Activated CD8-positive, alpha-beta memory T cell treated with anti-CD3 and anti-CD28 coated beads, Interleukin-2, amount 50 U/mL, for 48 hours (primary cell): ENCODE measurements at places on chromosomes 6 and 20.

- DNase-seq: peak; percentile 26
Observed at GRCh38 chr20:40956542-40957264, 71.9 kb upstream of the TOP1 start.

DNA sequence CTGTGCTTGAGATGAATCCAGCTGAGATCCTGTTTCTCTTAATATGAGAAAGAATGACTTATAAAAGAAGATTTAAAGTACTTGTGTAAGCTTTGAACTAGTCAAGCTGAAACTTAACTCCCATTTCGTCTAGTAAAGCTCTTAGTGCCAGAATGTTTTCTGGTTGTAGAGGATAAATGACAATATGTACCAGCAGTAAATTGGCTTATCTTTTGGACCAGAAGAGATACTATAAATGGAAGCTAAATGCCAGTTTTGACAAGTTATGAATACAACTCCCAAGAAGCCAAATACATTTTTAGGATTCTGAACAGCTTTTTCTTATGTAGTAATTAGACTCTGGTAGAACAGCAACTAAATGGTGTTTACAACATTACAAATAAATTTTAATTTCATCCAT is 608.7 kb downstream of the EYS start:
- no peak for DNase-seq

DNA sequence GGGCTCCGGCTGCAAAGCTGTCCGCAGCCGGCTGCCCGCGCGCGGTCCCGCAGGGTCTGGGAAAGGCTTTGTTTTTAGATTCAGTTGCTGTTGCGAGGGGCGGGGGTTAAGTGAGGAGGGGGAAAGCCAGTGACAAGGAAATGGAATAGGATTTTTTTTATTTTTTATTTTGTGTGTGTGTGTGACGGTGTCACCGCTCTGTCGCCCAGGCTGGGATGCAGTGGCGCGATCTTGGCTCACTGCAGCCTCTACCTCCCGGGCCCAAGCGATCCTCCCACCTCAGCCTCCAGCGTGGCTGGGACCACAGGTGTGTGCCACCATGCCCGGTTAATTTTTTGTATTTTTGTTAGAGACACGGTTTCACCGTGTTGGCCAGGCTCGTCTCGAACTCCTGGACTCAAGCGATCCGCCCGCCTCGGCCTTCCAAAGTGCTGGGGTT is 615 bp upstream of the UBE2J1 start:
- no peak for DNase-seq

DNA sequence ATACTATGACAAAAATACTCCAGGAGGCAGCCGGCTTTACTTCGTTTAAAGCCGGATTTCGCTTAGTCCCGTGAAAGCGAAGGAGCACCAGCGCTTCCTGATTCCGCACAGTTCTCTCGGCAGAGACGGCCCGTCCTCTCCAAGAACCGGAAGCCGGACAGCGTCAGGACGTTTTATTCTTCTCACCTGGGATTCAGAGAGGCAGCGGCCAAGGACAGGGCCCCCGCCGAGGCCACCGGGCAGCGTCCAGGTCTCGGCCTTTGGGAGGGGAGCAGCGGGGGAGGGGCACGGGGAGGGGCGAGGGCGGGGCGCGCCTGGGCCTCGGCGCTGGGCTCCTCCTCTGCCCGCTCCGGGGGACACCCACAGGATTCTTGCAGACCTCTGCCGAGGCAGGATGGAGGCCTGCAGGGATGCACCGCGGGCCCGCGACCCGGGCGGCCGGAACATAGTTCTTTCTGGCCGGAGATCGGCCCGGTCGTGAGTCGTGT is 2.8 kb upstream of the DIDO1 start:
- peak; percentile 76 for DNase-seq

DNA sequence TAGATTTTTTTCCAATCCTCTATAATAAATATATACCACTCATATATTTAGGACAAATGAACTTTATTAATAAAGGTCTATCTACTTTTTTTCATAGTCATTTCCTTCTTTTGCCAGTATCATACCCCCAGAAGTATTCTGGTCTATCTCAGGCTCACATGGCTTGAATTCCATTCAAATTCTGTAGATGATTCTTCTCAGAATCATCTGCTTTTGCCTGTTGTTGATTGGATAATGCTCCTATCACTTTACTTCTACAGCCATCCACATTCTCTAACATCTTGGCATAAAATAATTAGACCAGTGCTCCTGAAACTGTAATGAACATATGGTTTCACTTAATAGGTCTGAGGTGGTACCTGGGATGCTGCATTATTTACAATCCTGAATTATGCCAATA is 121.2 kb downstream of the GFRAL start:
- no peak for DNase-seq

DNA sequence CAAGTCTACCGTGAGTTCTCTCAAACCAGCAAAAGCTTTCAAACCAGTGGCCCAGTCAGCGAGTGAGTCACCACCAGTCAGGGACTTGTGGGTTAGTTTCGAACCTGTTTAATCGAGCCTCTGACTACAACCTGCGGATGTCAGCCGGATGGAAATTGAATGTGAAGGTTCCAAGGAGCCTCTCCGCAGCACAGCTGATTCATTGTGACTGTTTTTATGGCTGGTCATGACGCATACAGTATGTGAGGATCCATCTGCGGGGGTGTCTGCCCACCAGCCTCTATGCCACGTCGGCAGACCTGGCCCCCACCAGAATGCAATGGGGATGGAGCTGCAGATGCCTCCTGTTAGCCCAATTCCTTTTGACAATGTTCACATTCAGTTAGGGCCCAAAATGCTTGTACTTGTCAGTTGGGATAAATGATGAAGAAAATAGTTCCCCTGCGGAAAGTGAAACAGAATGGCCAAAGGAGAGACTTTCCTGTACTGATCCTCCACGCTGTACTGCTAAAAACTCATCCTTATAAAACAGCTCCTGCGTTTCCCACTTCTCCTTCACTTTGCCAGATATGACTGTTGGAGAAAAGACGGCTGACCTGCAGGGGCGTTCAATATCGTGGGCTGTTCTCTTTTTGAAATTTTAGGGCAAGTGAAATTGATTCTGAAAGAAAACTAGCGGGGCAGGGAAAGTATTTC is 206.6 kb downstream of the TFAP2B start:
- DNase-seq: no peak

GRCh38 chr6:156337801-156338200 is 439.4 kb upstream of the ARID1B start:
- DNase-seq: no peak

DNA sequence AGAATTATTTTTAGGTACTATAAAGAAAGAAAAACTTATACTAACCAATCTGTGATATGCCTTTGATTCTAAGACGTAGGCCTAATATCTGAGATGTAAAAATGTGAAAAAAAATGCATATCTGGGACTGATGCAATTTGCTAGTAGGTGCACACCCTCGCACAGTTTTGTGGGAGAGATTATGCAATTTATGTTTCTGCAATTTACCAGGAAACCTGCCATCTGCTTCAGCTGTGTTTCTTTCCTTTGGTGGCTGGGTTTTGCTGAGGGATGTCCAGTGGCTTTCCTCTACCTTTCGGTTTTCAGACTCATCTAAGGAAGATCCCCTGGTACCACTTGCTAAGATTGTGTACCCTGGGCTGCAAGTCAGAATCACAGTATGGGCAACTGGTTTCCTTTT is 186.9 kb downstream of the ZFP64 start:
- DNase-seq: no peak

DNA sequence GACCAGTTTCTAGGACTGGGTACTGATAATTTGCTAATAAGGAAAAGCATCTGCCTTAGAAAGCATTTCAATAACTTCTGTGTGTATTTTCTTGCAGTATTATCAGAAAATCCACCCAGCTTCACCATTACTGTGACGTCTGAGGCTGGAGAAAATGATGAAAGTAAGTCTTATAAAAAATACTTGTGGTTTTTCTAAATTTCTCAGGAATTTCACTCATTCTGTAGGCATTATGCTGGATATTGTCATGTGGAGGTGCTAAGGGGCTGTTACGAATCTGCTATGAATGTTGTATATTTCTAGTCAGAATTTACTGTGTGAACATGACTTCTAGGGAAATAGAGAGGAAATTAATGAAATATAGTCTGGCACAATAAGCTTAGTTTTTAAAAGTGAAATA is 8.9 kb downstream of the RWDD1 start:
- DNase-seq: no peak

- DNase-seq: no peak
Observed at GRCh38 chr6:150313781-150314180, 55.0 kb upstream of the IYD start.

DNA sequence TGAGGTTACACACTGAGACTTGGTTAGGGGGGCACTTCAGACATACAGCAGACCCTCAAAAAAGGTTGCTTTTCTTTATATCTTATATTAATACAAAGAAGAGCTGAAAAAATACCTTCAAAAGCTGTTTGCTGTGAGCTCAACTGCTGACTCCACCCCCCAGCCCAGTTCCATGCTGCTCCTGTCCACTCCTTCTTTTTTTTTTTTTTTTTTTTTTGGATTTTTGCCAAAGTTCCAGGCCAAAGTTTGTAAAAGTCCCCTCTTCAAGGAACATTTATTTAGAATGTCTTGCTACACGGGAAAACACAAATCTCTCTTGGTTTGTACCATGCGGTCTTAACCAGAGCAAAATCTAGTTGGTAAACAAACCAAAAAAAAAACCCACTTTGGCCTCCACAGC is 85.3 kb upstream of the AKAP12 start:
- no peak for DNase-seq

DNA sequence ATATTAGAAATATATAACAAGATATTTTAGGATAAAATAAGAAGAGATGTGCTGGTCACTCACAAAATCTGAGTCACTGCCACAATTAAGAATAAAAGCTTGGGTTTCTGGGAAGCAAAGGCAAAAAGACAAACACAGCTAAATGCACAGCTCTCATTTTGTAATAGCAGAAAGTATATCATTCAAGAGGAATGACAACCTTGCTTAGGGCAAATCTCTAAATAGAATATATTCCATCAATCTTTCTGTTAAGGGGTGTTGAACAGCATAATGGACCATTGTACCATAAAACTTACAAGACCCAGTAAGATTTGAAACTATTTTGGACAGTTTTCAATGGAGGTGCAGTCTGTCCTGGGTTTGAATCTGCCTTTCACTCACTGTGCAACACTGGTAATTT is 464.9 kb upstream of the SOX4 start:
- DNase-seq: no peak

DNA sequence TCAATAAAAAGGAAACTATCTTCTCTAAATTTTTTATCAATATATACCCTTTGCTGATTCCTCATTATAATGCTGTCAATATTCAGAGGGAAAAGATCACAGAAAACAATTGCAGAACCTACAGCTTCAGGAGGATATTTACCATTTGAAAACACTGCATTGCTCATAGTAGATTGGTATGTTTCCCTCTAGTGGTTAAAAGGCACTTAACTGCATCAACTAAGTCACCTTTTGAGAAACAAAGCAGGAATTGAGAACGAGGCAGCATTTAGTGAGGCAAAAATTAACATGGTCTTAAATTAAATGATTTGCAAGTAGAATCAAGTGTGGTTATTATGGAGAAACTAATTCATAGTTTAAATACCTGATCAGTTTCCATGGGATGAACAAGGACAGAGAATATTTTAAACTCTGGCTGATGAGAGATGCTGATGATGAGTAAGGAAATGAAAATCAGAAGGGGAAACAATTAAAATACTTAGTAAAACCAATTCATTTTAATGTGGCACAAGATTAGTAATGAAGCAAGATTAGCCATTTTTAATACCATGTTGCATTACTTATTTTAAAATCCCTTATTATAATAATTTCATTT is 642.1 kb downstream of the EPHA7 start:
- DNase-seq: no peak

DNA sequence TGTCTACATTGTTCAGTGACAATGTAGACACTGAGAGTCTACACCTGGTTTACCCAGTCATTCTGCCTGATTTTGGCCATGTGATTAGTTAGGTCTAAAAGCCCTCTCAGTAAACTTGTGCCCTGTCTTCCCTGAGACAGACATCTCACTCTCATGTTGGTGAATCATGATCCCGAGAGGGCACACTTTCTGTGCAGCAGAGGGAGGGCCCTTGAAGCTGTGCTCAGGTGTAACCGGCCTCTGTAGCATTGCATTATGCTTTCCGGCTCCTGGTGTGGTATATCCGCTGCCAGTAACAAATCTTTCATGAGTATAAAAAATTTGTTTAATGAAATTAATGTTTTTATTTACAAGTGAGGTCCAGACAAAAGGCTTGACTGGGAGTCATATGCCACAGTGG is 85.0 kb downstream of the RALGAPA2 start:
- DNase-seq: no peak

DNA sequence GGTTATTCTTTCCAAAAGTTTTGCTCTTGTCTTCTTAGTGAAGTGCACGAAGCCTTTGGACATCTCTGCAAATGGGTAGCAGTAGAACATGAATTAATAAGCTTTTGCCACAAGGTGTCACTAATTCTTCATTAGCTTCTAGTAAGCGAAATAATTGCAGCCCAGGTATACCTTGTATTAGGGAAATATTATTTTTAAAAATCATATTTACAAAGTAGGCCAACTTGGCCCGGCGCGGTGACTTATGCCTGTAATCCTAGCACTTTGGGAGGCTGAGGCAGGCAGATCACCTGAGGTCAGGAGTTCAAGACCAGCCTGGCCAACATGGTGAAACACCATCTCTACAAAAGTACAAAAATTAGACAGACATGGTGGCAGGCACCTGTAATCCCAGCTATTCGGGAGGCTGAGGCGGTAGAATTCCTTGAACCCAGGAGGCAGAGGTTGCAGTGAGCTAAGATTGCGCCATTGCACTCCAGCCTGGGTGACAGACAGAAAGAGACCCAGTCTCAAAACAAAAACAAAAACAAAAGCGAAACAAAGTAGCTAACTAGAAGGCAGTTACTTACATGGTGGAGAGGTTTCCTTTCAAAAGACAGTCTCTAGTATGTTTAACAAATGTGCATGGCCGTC is 8.8 kb upstream of the RSPH3 start:
- DNase-seq: no peak

DNA sequence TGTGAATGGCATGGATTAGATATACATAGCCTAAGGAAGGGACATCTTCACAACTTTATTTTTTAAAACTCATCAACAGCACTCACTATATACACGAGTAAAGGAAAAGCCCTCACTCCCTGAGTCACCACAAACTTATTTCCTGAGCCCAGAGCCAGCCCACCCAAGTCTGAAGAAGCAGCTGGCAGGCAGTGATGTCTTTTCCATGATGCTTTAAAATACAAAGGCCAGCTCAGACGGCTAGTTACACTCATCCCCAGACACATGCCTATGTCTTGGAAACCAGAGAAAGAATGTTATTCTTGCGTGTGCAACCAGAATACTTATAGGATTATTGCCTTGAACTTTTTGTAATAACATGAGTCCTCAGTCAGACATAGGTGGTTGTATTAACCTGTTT is 114.4 kb downstream of the ADGRG6 start:
- DNase-seq: no peak

- peak; percentile 45 for DNase-seq
Observed at GRCh38 chr6:158684311-158684710, 34.5 kb downstream of the SYTL3 start.

GRCh38 chr20:37533154-37533715 is 5.6 kb upstream of the BLCAP start:
- DNase-seq: no peak

DNA sequence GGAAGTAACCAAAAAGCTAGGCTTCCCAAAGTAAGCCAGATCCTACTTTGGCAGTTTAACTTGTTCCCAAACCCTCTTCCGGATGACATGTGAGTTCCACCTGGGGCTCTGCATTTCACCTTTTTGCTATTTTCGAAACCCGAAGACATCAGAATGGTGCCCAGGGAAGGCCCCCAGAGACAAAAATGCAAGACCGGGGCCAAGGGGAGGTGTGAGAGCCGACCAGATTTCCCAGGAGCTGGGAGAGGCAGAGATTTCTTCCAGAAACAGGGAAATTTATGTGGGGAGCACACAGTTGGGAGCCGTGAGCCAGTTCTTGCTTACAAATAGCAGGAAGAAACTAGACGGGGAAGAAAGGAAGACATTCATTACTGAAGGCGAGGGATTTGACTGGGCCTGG is 209.7 kb downstream of the ZNF217 start:
- no peak for DNase-seq
